ENCODE measurements at places on chromosomes 3 and 15.

- DNase-seq: no peak
Observed at GRCh38 chr3:33840179-33840578, 41.7 kb downstream of the PDCD6IP start.

DNA sequence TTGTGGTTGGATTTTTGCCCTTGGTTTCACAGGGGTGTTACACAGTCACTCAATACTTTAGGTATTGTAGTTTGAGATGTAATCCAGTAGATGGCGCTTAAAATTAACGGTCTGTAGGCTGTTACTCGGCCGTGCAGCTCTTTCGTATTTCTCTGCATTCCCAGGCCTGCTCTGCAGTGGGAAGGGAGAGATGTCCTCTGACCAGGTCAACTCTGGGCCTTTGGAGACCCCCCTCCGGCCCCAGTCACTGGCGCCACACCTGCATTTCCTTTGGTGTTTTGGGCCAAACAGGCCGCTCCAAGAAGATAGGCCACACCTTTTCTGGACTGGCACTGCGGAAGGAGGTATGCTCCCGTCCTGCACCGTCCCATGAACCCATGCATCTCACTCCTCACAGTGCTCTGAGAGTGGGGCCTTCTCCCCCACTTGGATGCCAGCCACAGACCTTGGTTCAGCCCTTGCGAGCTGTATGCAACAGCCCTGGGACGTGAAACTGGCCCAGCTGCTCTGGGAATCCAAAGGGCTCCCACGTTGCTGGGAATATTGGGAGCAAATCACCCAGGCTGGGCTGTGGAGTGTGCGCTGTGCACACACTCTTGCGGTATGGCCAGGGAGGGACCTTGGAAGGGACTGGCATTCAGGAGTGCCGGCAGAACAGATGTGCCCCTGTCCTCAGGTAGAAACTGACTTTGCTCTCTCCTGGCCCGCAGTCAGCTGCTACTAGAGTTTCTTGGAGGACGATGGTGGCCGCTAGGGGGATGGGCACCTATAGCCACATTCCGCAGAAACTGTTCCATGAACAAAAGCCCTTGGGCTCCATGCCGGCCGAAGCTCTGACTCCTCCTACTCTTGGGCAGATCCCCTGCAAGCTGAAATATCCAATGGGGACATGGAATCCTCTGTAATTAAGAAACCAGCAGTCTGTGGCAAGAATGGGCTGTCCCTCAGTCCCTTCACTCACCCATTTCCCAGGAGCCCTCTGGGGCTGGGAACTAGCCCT is 410.5 kb upstream of the CADM2 start:
- DNase-seq: no peak

GRCh38 chr3:55630280-55630920 is 143.3 kb upstream of the WNT5A start:
- DNase-seq: no peak

DNA sequence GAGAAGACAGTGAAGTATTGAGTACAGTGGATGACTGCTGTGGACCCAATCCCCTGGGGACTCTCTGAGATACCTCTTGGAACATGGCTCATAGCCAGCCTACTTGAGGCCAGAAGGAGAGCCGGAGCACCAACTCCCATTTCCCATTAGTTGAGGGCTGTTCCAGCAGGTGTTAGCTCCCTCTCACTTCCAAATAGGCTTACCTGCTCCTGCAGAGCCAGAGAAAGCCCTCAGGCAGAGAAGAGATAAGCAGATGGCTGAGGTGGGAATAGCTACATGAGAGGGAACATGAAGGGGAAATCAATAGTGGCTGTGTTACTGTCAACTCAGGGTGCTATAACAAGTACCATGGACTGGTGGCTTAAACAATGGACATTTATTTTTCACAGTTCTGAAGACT is 4.6 kb upstream of the CCK start:
- no peak for DNase-seq

DNA sequence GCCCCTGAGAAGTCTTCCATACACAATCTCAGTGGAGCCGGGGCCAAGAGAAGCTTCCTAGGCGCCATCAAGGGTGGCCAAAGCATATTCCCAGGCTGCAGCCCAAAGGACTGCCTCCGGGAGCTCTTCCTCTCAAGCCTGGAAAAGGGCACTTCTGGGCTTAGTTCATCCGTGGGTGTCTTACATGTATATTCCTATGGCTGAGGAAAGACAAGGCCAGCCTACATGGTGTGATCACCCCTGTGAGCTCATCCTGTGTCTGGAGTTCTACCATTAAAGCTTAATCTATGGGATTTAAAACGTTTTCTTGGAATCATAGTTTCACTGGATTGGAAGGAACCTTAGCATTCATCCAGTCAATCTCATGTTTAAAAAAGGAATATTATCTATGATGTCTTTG is 21.9 kb upstream of the TIMP4 start:
- no peak for DNase-seq

DNA sequence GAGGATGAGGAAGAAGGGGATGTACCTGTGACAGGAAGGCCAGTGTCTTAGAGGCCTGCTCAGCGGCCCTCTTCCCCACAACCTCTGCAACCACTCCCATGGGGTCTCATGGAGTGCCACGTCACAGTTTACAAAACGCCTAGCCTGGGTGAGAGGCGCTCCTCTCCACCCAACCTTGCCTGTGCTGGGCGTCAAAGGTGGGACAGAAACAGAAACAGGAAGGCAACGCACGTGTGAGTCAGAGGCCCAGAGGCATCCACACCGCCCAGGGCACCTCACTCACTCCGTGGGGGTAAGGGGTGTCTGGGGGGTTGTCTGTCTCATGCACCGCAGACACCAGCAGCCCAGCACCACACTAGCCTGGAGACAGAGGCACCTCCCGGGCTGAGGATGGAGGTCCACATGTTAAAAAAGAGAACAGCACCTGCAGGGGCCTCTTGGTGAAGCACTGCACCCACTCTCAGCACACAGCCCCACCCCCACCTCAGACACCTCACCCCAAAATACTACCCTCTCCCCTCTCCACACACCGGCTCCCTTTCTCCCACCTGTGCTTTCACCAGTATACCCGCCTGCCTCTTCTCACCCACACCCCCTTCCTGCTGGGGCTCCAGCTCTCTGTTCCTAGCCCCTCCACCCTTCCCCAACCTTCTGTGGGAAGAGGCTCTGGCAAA is 4.7 kb upstream of the CALML4 start:
- DNase-seq: no peak

- DNase-seq: peak; percentile 54
Observed at GRCh38 chr3:187828579-187829452, 83.5 kb upstream of the BCL6 start.

- DNase-seq: no peak
Observed at GRCh38 chr3:124059580-124059979, 67.7 kb upstream of the ROPN1 start.

GRCh38 chr3:186105543-186105942 is 3.3 kb downstream of the ETV5 start:
- DNase-seq: no peak

DNA sequence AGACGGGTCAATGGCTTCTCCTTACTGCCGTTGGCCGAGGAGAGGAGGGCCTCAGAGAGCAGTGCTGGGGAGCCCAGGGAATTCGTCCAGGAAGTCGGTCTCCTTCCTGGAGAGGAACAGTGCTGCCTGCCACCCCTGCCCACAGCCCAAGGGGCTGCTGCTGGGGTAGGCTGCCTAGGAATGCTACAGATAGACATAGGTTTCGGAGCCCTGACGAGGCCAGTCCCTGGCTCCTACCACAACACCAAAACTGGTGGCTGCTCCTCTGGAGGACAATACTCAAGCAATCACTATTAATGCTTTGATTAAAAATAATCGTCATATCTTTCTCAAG is 30.5 kb downstream of the ANP32A start:
- no peak for DNase-seq

DNA sequence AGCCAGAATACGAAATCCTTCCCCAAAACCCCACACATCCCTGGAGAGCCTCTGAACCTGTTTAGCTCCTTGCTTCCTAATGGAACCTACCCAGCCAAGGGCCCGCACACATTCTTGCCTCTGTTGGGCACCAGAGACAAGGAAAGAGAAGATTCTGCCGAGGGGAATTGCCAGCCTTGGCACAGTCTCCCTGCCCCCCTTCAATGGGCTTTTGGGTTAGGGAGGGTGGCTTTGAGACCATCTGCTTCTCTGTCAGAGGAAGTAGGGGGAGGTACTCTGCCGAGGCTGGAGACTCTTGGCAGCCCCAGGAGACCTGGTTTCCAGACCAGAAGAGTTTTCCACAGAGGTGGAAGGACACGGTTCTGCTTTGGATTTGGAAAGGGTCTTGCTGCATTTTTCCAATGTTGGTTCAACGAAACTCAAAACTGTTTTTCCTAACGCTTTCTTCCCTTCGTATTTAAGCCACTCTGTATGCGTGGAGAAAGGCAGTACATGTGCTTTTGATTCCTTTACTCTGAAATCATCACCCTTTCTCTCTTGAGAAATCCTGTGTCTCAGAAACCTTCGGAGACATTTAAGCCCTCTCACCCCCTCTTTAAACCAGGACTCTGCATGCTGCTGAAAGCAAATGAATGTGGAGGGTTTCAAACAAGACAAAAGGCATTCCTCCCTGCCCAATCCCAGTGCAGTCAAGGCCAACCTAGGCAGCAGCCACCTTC is 78.8 kb upstream of the PRR23C start:
- peak; percentile 63 for DNase-seq

- DNase-seq: no peak
Observed at GRCh38 chr15:45637141-45637540, 2.3 kb downstream of the SQOR start.

- DNase-seq: no peak
Observed at GRCh38 chr3:54960082-54960481, 32.2 kb upstream of the LRTM1 start.

DNA sequence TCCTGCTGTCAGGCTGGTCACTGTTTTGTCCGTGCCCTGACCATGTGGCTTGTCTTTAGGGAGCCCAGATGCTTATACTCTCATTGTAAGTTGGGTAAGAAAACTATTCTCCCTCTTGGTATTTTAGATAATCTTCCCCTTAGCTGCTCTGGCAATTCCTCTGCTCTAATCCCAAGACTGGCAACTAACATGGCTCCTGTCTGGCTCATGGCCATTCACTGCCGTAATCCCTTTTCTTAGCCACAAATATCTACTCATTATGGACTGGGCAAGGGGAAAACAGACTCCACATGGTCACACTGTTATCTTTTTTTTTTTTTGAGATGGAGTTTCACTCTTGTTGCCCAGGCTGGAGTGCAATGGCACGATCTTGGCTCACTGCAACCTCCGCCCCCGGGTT is 38.8 kb downstream of the TYRO3 start:
- DNase-seq: no peak

- no peak for DNase-seq
Observed at GRCh38 chr15:98433856-98434255, 214.5 kb upstream of the IGF1R start.

DNA sequence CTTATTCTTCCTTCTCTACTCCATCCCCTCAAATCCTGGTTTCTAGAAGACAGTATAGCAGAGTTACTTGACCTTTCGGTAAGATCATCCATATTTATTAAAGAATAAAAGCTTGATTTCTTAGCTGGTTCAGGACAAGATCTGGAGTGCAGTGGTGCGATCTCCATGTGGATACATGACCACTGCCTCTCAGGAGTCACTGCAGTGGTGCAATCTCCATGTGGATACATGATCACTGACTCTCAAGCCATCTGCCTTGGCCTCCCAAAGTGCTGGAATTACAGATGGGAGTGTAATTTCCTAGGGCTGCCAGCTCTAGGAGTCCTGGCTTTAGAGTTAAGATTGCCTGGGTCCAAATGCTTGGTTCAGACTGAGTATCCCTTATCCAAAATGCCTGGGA is 16.5 kb downstream of the LARP6 start:
- DNase-seq: peak; percentile 17

- no peak for DNase-seq
Observed at GRCh38 chr15:81184188-81184587, 12.5 kb upstream of the IL16 start.

DNA sequence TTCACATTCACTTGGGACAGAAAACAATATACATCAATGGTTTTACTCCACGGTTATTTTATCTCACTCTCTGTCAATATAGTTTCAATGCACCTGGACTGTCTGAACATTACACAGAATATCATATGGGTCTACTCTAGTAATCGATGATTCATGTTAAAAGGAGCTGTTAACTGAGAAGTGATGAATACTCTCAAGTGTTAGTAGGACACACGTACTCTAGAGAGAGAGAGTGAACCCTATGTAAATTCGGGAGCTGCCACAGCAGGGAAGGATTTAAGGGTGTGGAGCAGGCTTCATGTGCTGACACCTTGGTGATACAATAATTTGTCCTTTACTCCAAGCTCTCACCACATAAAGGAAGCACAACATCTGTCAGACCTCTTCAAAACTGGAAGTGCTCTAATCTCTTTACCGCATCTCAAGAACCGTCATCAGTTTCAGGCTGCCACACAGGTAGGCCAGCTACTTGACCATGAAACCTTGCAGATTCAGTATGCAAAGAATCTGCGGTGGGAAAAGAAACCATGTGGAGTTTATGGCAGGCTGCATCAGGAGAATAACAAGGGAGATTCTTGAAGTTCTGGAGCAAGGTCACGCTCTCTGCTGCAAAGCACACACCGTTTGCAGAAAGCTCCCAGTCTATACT is 199.2 kb upstream of the TMC3 start:
- DNase-seq: no peak

DNA sequence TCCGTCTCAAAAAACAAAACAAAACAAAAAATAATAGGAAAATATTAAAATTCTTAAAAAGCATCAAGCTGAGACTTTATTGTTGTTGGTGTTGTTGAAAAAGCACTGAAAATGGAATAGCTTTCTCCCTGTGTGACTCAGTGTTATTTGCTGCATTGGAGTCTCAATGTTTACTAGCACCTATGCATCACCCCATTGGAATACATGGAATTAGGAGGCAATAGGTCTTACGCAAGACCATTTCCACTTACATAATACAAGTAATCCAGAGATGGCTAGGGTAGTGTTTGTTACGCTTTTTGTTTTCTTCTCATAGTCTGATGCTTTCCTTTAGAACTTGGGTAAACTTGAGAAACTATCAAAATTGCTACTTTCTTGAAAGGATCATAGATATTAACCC is 15.2 kb downstream of the GXYLT2 start:
- no peak for DNase-seq

- no peak for DNase-seq
Observed at GRCh38 chr3:157445857-157446256, 9.2 kb downstream of the PTX3 start.

DNA sequence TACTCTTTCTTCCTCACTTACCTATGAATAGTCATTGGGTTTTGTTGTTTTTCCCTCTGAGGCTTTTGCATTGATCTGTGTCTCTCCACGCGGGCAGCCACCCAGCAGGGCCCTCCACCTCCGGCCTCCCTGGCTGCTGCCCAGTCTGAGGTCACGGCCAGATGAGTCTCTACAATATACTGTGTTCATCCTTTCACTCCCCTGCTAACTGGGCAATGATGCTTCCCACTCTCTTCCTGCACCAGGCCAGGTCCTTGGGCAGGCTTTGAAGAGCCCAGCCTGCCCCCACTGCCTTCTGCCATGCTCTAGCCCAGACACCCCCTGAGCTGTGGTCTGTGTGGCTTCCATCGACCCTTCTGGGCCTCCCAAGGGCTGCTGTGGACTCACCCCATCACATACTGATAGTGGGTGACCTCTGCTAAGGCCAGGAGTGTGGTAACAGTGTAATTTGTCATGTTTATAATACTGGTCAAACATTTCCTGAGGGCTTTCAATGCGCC is 18.0 kb downstream of the PDIA5 start:
- DNase-seq: no peak

GRCh38 chr3:141489203-141489602 is 2.4 kb downstream of the RASA2 start:
- DNase-seq: no peak

- no peak for DNase-seq
Observed at GRCh38 chr3:39801216-39801615, 8.2 kb upstream of the MYRIP start.

- DNase-seq: no peak
Observed at GRCh38 chr15:26073430-26074333, 210.6 kb upstream of the ATP10A start.

All from osteocyte (in vitro differentiated cells).